ENCODE measurements at places on chromosomes 7 and 10.

GRCh38 chr10:17206210-17206709 lies 4.8 kb upstream of the TRDMT1 start:
- peak; percentile 92 for DNase-seq

GRCh38 chr7:116380025-116380424 lies 119.5 kb upstream of the CAV2 start:
- DNase-seq, result peak; percentile 44

- DNase-seq, result no peak
These were observed 23.6 kb downstream of the SLC35B4 start for GRCh38 chr7:134293002-134293740.

- no peak for DNase-seq
These were observed 139.2 kb downstream of the ELMO1 start for GRCh38 chr7:37309493-37309892.

- peak; percentile 90 for DNase-seq
These were observed 141.3 kb downstream of the NRP1 start for GRCh38 chr10:33193057-33193700.

GRCh38 chr7:107613948-107614347 lies 33.9 kb downstream of the BCAP29 start:
- peak; percentile 12 for DNase-seq

DNA sequence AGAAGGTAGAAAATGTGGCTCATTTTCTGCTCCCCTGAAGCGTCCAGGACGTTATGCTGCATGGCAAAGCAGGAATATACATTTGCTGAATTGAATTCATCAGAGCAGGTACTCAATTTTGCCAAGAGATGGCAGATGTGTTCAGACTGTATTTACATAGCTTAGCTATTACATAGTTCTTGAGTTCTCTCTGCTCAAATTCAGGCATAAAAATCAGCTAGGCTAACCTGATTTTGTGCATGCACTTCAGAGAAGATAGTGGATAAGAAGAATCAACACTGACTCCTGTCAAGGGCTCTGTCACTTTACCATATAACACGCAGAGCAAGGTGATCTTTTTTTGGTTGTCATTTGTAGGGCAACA lies 209.2 kb upstream of the FAM3C start:
- DNase-seq, result peak; percentile 20

DNA sequence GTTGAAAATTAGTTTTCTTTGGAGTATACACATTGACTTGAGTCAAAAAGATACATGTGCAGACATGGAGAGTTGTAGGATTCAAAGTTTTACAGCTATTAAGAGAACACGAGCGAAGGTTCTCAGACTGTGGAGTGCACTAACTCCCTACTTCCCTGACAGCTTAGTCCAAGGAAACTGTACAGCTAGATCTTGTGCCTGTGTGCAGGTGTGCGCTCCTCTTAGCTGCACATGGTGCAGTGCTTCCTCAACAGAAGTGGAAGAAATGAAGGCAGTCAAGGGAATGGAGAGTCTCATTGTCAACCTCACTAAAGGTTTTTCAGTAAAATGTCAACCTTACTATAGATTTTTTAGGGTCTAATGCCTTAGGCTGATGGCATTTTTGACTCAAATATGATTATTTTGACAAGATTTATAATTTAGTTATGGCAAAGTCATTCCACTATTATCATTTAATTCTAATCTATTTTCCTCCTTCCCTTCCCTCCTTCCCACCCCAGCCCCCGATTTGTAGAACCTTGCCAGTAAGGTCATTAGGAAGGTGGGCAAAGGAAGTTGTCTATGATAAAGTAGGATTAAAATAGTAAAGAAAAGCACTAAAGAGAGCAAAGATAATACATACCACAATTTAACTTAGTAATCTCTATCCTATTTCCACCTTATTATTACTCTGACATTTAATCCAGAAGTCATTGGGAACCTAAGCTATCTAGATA lies 13.6 kb downstream of the PDK4 start:
- DNase-seq, result no peak

DNA sequence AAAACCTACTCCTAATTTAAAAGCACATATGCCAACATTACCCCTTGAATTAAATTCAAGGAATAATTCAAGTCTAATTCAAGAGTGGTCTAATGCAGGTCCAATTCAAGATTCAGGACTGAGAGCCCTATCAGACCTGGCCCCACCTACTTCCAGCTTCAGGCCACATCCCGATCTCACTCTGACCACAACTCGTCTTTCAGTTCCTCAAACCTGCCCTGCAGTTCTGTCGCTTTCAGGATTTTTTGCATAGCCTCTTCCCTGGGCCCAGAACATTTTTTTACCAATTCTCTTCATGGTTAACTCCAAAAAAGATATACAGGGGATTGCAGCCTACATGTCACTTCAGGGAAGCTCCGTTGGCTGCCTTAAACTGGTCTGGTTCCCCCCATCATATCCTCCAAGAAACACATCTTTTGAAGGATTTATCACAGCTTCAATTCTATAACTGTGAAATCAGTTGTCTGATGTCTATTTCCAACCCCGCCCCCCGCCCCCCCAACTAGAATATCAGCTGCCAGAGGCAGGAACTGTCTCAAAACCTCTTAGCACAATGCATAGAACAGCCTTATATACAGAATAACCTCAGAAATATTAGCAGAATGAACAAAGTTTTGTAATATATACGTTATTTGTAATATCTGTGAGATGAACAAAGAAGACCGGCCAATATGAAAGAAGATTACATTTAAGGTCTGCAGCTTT lies 20.8 kb downstream of the CCDC6 start:
- DNase-seq, result no peak

- DNase-seq, result no peak
These were observed 220.5 kb upstream of the AOAH start for GRCh38 chr7:36944838-36945237.

DNA sequence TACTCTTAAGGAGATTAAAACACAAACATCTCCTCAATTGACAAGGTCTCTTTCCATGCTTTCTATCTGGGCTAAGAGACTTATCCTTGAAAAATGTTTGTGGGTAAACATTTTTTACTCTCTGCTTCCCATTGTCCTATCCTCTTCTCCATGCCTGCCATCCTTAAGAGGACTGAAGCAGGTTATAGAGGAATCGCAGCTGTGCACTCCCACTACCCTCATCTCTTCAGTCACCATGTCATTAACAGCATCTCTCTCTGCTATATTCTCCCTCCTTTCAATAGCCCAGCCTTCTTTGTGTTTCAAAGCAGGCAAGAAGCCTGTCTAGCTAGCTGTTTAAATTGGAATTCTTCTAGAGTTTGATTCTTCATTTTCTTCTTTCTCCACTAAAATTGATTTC lies 22.6 kb downstream of the COL1A2 start:
- peak; percentile 21 for DNase-seq

DNA sequence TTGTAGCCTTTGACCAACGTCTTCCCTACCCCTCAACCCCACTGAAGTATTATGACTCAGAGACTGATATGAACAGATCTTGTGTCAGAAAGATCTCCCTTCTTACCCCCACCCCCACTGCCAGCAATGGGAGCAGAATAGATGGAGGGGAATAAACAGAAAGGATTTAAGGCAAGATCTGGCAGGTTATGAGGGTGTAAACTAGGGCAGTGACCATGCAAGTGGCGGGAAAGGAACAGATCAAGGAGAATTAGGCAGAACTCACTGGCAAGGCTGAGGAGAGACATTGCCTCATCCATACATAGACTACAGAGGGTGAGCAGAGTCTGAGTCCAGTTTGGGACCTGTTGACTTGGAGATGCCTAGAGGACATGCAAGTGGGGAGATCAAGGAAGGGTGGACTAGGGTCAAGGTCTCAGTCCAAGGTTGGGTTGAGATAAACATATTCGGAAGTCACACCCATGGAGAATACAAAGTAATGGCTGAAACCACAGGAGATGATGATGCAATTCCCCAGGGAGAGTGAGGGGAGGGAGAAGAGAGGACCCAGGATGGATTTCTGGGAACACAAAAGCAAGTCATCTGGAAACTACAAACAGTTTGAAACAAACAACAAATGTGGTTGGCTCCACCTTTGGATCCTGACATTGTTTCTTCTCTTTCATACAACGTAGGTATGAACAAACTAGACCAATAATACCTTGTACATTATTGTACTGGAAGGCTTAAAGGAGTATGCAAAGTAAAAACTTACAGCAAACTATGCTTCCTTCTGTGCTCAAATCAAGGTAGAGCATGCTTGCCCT lies 44.9 kb upstream of the IL6 start:
- peak; percentile 18 for DNase-seq

GRCh38 chr7:26437003-26437532 lies 145.4 kb downstream of the SNX10 start:
- no peak for DNase-seq

DNA sequence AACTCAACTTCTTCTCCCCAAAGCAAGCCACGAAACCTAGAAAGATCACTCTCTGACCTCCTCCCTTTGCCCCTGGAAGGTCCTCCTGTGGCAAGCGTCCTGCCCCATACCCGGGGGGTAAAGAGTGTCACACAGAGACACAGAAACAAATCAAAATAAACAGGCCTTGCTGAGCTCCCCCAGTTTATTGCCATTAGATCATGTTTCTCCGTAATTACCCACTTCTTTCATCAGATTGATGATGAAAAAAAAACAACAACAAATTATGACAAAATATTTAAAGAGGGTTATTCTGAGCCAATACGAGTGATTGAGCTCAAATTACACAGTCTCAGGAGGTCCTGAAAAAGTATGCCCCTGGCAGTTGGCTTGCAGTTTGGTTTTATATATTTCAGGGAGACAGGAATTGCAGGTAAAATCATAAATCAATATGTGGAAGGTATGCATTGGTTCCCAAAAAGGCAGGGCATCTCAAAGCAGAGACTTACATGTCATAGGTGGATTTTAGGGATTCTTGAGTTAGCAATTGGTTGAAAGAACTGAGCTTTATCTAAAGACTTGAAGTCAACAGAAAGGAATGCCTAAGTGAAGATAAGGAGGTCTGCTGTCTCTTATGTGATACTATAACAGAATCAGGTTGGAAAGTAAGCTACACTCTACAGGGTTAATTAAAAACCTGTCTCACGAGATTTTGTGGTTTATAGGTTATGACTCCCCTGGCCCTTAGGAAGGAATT lies 86.2 kb downstream of the APBB1IP start:
- DNase-seq, result no peak

DNA sequence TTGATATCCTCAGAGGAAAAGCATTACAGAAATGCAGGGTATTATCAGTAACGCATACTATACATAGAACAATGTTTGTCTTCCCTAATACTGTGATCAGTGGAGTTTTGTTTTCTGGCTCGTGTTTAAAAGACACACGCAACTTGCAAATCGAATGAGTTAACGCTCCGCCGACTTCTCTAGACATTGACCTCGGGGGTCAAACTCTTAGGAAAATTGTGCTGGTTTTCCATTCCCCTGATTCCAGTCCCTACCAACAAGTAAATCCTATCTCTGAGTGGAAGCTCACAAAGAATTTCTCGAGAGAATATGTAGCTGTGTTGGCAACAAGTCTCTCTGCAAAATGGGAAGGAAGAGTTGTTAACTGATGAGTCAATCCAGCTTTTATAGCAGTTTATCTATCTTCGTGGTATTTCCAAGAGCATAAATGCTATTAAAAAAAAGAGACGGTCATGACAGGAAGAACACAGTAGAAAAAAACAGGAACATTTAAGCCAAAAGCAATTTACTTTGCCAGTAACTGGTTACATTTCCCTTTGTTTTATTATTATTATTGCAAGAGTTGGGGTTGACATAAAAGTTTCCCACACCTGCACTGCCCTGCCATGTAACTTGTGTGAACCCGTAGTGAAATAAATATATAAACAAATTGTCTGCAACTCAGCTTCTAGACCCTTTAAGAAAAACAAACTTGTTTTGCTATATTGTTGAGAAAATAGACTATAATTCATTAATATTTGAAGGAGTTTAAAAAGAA lies 144.4 kb downstream of the ARID5B start:
- DNase-seq, result peak; percentile 94

DNA sequence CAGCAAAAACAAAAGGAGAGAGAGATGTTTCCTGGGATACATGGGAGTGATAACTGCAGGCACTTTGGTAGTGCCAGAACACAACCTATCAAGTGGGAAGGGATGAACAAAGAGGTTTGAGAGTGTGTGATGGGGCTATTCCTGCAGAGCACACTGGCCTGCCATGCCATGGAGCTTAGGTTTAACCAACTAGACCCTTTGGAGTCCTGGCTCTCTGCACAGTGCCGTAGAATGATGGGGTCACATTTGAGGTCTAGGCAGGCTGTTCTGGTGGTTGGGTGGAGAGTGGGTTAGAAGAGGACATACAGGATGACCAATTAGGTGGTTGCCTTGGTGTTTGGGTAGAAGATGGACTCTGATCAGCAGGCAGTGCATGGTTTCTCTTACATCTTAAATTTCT lies 101.9 kb upstream of the HABP2 start:
- DNase-seq, result no peak

- no peak for DNase-seq
These were observed 206.7 kb upstream of the IGFBP3 start for GRCh38 chr7:46127814-46128213.

DNA sequence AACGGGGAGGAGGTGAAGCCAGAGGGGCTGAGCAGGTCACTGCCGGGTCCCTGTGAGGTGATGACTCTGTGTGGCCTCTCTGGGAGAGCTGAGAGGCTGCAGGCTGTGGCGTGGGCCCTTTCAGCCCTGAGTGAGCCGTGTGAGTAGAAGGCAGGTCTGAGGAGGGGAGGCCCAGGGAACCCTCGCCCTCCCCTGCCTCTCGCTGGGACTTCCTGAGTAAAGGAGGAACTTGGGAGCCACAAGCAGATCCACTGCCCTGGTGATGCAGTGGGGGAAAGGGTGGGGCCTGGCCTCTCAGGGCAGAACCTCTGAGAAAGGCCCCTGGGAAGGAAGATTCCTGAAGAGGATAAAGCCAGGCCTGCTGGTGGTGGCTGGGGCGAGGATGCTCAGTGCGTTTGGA lies 22.8 kb downstream of the EEPD1 start:
- no peak for DNase-seq

DNA sequence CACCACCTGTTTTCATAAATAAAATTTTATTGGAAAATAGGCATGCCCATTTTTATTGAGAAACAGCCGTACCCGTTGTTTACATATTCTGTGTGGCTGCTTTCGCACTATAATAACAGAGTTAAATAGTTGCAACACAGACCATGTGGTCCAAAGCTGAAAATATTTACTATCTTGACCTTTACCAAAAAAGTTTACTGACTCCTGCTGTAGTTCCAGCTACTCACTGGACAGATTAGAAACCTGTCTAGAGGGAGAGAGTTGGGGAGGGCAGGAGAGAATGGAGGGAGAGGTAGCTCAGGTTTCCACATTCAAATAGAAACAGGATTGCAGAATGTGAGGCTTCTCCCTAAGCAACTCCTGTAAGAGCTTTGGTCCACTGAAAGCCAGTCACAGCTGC lies 55.1 kb upstream of the GLCCI1 start:
- DNase-seq, result no peak
